Effector CD4-positive, alpha-beta T cell (primary cell): ENCODE measurements at places on chromosomes 3 and 15.
A peak's percentile ranks its signal among the peaks of the same experiment; 100 is the strongest.

DNA sequence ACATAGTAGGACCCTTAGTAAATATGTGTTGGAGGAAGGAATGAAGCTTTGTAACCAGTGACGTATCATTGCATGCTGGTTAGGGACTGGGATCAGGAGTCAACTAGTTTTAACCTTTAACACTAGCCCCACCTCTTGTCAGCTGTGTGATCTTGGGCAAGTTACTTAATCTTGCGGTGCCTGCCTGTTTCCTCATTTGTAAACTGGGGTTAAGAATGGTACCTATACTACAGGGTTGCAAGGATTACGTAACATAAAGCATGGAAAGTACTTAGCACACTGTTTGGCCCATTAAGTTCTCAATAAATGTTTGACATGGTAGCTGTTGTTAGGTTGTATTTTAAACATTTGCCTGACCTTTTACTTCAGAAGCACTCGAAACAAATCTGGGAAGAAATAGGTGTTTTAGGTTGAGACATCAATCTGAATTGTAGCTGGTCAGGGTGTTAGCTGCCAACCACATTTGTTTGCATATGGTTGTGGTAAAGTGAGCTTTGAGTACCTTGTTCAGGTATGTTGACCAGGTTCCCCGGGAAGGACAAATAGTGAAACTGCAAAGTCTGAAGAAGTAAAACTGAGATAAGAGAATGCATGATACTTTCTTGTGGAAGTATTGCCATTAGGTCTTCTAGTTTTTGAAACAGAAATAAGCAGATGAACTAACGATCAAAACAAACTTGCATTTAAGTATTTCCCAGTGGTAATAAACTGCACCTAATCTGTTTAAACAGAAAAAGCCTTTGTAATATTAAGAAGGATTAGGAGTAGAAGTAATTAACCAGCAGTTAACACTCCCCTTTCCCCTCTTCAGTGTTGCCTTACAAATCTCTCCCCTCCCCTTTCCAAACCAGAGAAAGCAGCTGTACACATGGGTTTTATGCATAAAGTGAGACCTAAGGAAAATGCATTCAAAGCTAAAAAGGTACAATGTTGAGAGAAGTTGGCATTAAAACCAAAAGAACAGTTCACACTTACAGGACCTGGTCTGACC lies 25.8 kb upstream of the SCAANT1 start:
- DNase-seq = no peak

GRCh38 chr3:146550743-146551510 lies 6.5 kb upstream of the PLSCR1 start:
- no peak for DNase-seq

- no peak for DNase-seq
Observed at GRCh38 chr15:48435321-48435720, 104.1 kb downstream of the DUT start.

- DNase-seq = no peak
Observed at GRCh38 chr15:79209116-79209515, 73.4 kb upstream of the ANKRD34C start.

DNA sequence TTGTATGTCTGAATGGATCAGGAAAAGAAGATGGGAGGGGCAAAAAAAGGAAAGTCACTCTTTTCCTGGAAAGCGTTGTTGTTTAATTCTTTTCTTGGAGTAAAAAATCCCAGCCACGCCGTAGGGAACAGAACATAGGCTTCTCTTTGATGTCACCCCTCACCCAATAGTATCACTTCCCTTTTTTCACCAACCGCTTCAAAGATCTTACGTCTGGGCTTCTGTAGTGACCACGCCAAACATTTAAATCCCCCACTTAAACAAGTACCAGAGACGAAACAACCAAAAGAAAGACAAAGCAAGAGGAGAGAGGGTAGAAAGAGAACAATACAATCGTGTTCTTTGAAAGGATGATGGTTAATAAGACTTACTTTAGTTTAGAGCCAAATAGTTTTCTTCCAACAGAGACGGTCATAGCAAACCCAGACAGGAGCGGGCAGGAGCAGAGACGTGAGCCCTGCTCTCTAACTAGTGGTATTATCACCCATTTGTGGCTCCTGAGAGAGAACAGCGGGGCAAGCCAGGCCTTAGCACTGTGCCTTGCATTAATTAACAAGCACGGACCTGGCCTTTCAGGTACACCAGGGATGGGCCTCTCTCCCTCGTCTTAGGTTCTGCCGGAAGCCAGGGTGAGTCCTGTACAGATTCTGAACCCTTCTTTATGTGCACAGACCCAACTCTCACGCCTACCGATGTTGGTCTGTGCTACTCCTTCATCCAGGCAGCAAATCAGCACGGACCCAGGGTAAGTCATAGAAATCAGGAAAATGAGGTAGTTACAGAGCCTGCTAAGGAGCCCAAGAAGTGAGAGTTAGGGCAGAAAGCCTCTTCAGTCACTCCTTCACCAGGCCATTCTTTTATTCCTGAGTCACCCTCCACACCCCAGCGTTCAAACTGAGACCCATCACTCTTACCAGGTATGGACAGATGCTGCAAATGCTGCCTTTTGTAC lies 28.2 kb upstream of the BCL6 start:
- no peak for DNase-seq

GRCh38 chr3:24363242-24363641 lies 131.4 kb downstream of the THRB start:
- no peak for DNase-seq

DNA sequence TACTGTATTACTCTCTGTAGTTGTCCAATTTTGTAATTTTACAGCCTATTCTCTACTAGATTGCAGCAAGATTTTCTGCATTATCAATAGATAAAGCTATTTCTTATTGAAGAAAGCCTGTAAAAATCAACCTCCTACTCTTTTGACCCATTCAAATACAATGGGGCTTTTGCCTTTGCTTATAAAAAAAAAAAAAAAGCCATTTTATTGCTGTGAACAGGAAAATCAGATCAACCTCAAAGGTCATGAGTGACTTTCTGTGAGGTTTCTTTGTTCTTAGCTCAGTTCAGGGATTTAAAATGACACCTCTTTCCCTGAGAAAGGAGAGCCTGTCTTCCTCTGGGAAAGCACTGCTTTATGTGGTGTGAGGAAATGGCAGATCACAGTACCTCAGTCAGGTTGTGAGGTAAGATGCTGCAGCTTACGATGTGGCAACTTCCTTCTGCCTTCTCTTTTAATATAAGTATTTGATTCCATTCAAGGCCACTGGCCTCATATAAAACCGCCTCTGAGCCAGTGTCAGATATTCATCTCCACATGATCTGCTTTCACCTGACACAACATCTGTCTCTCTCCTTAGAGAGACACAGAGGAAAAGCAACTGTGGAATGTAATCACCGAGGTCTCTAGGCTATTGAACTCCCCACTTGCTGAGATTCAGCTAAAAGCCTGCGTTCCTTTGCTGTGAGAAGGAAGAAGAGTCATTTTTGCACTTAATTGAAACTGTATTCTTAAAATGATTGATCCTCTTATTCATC lies 161.5 kb upstream of the MB21D2 start:
- DNase-seq = no peak

DNA sequence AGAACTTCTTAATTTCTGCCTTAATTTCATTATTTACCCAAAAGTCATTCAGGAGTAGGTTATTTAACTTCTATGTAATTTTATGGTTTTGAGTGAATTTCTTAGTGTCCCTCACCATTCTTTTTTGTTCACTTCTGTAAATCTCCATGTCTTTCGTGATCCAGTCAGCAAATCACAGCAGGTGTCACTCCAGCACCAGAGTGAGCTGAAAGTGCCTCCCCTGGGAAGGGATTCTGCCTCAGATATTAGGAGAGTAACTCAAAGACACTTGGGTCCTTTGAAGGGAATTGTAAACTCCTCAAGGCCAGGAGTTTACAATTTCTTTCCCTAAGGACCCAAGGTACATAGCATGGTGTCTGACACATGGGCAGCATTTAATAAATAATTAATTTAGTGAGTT lies 207.6 kb upstream of the AZI2 start:
- no peak for DNase-seq

DNA sequence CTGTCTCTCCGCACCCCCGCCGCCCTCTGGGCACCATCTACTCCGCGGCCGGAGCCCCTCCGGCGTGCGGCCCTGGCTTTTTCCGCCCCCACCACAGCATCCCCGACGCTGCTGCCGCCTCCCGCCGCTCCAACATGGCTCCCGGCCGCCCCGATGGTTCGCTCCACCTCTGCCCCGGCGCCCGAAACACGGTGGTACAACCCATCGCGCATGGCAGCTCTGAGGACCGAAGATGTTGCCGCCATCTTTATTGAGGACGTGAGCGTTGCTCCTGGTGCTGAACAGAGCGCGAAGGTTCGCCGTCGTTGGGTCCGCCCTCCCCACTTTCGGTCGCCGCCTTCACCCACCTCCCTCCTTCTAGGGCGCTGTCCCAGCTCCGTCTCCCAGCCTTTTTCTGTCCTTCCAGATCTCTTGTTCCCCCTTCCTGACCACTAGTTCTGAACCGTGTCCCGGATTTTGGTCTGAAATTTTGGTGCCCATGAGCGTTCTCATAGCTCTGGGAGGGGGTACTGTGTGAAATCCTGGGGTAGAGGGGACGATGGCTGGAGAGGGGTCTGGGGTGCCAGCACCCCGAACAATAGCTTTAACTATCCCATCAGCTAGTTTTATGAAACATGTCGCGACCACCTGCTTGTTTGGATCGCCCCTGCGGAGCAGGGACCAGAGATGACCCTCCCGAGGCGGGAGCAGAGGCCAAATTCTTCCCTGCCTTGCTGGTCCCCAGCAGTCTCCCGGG lies at the start of gene CELSR3:
TSS of gene CELSR3 (minus strand) at position 134 of the 736 bp plus-strand sequence. CDS start 252 bp downstream, outside the sequence.
- DNase-seq = peak; percentile 33

DNA sequence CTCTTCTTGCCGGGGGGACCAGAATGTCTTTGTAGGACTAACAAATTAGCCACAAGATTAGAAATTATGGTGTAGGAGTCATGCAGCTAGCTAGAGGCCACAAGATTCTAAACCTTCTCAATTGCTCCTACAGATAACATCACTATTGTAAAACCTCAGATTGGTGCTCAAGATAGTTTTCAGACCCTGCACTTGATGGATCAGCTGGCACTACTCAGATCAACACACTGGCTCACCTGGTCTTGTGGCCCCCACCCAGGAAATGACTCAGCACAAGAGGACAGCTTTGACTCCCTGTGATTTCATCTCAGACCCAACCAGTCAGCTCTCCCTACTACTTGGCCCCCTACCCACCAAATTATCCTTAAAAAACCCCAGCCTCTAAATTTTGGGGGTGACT lies 124.1 kb upstream of the RASGRP1 start:
- DNase-seq = peak; percentile 50

DNA sequence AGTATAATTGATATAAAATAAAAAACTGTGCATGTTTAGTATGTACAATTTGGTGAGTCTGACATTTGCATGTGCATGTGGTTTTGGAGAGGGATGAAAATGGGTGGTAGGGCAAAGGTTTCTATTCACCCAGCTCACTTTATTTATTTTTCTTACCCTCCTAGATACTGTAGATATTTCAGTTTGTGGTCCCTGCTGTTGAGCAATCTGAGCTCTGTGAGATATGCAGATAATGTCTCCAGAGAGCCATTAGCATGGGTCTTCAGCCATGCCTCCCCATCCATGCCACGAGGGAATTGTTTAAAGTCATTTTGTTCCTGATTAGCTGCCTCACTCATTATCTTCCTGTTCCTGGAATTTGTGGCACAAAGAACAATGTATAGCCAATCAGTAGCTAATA lies 44.4 kb upstream of the B3GALNT1 start:
- DNase-seq = no peak

DNA sequence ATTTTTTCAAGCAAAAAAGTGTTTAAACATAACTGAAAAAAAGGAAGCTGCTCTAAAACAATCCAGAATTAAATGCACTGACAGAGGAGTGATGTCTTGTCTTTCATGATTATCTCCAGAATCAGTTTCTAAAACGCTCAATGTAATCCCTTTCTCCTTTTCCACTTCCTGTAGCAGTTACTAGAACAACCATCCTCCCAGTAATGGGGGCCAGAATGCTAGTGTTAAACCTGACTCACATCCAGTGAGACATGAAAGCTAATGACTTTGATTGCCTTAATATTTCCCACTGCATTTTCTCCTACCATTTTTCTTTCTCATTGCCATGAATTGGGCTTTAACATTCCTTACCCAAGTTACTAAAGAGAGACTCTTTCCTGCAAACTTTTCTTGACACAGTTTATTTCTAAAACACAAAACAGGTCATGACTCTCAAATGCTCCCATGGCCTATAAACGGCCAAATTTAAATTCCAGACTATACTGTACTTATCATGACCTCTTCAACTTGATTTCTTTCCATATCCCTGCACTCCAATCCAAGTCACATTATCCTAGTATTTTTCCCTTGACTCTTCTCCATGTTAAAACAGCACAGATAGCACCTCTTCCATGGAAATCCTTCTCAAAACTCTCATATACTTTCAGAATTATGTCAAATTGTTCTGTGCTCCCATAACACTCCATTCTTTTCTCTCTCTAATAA lies 341.4 kb downstream of the NAALADL2 start:
- no peak for DNase-seq

- DNase-seq = no peak
Observed at GRCh38 chr15:68700455-68701123, 120.1 kb downstream of the ANP32A start.

DNA sequence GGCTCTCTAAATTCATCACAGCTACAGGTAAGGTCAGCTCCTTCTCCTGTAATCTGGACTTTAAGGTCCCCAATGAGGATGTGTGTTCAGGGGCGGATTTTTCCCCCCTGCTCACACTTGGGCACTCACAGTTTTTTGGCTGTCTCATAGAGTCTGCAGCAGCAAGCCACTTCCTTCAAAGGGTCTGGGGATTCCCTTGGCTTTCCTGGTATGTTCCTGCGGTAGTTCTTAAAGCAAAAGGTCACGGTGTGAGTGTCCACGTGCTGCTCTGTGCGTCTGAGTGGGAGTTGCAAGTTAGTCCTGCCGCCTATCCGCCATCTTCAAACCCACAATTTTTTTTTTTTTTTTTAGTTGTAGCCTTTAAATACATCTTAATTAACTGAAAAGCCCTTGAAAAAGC lies 15.4 kb upstream of the CFAP20DC start:
- no peak for DNase-seq

DNA sequence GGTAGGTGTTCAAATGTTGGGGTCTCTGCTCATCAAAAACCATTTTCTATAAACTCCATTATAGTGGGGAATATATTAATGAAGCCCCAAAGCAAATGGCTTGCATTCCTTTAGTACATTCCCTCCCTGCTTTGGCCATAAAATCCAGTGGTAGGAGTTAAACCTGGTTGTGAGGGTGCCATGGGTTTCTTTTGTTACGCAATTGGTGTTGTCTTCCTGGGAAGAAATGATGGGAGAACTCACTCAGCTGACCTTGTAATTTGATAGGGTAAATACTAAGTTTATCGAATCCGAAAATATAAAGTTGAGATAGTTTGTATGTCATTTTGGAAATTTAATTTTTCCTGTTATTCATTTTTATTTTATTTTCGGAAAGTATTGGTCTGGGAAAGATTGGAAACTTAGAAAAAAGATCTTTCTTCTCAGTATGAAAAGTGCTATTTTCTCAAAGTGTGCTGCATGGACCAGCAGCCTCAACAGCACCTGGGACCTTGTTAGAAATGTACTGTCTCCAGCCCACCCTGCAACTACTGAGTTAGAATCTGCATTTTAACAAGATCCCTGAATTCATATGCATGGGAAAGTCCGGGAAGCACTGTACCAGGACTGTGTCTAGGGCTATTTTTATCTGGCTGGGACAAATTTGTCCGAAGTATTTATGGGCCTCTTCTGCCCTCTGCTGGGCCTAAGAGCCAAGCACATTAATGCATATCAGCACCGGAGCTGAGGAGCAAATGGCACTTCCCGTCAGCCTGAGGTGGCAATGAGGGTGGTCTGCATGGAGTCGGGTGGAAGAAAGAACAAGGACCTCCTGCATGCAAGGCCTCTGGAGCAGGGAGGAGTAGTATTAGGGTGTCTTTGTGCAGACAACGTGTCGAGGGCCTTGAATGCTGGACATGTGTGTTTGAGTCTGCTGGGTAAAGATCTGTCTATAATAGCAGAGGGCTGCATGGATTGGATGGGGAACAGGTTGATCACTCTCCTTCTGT lies 54.7 kb downstream of the FAM81A start:
- peak; percentile 48 for DNase-seq
